Spinal cord (tissue), 10 donors: ENCODE measurements at places on chromosomes 11 and 22.

DNA sequence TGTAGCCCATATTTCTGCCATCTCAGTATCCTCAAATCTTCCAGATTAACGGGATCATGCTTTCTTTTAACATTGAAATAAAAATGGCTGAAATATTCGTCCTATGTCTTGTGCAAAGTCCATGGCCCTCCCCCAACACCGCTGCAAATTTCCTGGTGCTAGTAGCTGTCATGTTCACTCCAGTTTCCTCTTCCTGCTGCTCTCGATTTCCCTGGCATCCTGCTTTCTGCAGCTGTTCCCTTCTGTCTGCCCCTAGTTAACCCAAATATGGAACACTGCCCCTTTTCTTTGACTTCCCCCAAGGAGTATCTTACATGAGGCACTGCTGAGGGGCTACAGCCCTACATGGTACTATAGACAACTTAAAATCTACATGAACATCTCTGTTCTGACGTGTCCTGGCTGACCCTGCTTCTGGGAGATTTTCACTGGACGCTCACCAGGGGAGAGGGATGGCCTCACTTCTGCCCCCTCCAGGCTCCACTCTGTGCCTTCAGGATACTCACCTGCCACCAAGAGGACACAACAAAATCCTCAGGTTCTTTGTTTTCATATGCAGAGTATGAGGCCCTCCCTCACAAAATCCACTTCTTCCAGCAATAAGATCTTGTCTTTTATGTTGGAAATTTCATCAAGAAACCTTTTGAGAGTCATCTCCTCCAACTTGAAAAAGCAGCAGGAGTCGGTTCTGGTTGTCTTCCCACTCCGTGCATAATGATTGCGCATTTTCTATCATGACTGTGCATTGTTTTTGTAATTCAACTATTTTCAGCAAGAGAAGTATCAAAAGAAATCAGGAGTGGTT, 29.5 kb upstream of the SCUBE2 start:
- DNase-seq, result no peak

- no peak for DNase-seq
Measured at GRCh38 chr11:74135127-74135840, 35.5 kb downstream of the C2CD3 start.

GRCh38 chr11:84300092-84300491, 1013.9 kb upstream of the CCDC90B start:
- DNase-seq, result no peak

GRCh38 chr11:114354076-114354475, 46.2 kb downstream of the C11orf71 start:
- DNase-seq, result peak; percentile 24

DNA sequence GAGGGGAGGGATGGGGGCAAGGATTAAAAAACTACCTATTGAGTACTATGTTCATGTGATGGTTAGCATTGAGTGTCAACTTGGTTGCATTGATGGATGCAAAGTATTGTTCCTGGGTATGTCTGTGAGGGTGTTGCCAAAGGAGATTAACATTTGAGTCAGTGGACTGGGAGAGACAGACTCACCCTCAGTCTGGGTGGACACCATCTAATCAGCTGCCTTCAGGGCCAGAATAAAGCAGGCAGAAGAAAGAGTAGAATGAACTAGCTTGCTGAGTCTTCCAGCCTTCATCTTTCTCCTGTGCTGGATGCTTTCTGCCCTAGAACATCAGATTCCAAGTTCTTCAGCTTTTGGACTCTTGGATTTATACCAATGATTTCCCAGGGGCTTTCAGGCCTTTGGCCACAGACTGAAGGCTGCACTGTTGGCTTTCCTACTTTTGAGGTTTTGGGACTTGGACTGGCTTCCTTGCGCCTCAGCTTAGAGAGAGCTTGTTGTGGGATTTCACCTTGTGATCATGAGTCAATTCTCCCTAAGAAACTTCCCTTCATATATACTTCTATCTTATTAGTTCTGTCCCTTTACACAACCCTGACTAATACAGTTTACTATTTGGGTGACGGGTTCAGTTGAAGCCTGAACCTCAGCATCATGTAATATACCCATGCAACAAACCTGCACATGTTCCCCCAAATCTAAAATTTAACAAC, 70.2 kb downstream of the MTNR1B start:
- DNase-seq, result no peak

DNA sequence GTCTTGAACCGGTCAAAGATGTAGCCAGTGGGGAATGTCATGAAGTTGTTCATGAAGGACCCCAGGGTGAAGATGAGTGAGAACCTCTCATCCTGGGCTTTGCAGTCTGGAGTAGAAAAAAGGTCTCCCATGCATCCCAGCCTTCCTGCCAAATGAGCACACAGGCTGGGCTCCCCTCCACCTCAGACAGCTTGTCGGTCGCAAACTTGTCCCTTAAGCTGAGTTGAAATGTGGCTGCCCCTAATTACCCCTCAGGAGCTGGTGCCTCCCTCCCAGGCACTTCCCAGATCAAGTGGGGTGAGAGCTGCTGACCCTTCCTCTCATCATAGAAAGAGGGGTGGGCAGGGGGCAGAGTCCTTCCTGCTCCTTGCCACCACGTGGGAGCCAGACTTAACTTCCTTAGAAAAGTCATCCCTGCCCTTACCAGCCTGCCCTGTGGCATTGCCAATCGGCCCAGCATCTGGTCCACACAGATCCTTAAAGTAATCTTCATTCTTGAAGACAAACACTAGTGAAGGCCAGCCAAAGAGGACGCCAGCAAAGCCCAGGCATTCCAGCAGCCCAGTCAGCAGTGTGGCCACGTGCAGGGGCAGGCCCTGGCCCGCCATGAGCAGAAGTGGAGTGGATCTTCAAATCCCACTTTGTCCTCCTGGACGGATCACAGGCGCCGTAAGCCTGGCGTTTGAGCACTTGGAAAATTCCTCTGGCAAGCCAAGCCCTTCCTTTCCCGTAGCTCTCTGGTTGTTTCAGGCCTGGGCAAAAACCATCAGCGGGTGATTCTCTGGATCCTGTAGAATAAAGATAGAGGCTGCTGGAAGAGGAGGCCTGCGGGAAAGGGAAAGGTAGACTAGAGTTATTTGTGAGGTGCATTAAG, 1.1 kb downstream of the SLC43A3 start:
- peak; percentile 24 for DNase-seq

GRCh38 chr11:541433-541885, 4.1 kb downstream of the LRRC56 start:
- no peak for DNase-seq

- no peak for DNase-seq
Measured at GRCh38 chr11:77435972-77436371, 37.9 kb downstream of the PAK1 start.
